ENCODE measurements at places on chromosomes 1 and 21.

- DNase-seq = no peak
Measured at GRCh38 chr1:63323865-63324778, 1.8 kb downstream of the FOXD3 start.

GRCh38 chr1:59004755-59005154 lies 220.9 kb upstream of the JUN start:
- no peak for DNase-seq

- no peak for DNase-seq
Measured at GRCh38 chr1:59018446-59018845, 234.6 kb upstream of the JUN start.

DNA sequence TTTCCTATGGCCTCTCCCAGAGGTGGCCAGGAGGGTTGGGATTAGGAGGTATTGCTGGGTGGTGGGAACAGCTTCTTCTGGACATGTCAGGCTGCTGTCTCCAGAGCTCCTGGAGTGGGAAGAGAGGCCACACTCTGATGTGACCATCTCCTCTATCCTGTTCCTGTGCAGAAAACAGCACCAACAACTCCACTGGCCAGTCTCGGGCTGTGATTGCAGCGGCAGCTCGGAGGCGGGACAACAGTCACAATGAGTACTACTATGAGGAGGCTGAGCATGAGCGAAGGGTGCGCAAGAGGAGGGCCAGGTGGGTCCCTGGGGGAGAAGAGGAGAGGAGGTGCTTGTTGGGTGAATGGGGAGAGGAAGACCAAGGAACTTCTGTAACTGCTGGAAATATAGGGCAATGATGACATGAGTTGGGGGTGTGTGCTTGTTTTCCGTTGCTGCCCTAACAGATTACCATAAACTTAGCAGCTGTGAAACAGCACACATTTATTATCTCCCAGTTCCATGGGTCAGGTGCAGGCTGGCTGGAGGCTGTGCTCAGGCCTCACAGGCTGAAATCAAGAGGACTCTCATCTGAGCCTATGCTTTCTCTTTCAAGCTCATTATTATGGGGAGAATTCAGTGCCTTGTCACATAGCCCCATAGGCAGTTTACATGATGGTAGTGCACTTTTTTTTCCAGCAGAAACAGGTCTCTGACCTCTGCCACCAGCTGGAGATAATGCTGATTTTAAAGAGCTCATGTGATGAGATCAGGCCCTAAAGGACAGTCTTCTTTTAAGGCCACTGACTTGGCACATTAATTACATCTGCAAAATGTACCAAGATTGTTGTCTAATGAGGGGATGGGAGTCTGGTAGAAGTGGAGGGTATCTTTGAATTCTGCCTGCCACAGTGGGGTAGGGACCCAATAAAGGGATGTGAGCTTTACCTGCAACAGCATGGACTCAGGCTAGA lies 20.8 kb downstream of the VANGL2 start:
- no peak for DNase-seq

DNA sequence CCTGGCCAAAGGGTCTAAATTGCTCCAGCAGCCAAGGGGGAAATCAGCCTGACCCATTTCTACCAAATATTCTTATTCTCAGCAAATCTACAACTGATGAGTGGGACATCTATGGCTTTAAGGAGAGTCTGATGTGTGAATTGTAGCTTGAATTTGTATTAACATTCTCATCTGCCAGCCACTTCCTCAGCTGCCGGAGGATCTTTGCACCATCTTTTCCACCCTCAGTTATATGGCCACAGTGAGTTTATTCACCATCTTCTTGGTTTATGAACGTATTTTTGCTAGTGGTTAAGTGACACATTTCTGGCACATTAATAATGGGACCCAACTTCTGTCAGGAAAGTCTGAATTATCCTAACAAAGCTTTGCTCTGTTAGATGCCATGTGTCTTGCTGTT lies 69.6 kb downstream of the COLGALT2 start:
- DNase-seq = no peak
